ENCODE measurements at places on chromosomes 1 and 21. TPM values are rescaled to one million over a fixed set of nuclear protein-coding genes. Genes with fewer than 3 reads are reported as not detected.

RYR2 gene
- total RNA-seq: 0.19 TPM

NPHS2 gene
- not detected for total RNA-seq

SPOCD1 gene
- 0.74 TPM for total RNA-seq

OPN3 gene
- total RNA-seq: 11.6 TPM

ZNF436 gene
- 8.8 TPM for total RNA-seq

SEMA6C gene
- 4.3 TPM for total RNA-seq

FHAD1 gene
- total RNA-seq: not detected

NRDC gene
- 226 TPM for total RNA-seq

KHDC4 gene
- 98.7 TPM for total RNA-seq

DNA sequence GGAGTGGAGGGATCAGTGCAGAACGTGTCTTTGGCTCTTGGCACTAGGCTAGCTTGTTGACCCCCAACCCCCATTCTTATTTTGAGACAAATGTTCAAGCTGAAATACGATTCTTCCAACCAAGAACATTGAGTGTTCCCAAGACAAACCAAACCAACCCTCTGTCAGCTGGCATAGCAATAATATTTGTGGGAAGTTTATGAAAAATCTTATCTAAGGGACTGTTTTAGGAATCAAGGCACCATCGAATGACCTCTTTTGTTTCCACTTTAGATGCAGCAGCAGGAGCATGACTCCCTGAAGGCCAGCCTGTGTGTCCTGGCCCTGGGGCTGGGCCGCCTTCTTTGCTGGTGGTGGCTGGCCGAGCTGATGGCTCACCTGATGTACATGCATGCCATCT is 89.2 kb downstream of the HHAT start:
- no peak for DNase-seq

GRCh38 chr1:160747717-160748116 is 8.7 kb downstream of the SLAMF7 start:
- DNase-seq: no peak

- no peak for DNase-seq
These were observed 228.2 kb upstream of the PROX1 start for GRCh38 chr1:213759359-213760181.

DNA sequence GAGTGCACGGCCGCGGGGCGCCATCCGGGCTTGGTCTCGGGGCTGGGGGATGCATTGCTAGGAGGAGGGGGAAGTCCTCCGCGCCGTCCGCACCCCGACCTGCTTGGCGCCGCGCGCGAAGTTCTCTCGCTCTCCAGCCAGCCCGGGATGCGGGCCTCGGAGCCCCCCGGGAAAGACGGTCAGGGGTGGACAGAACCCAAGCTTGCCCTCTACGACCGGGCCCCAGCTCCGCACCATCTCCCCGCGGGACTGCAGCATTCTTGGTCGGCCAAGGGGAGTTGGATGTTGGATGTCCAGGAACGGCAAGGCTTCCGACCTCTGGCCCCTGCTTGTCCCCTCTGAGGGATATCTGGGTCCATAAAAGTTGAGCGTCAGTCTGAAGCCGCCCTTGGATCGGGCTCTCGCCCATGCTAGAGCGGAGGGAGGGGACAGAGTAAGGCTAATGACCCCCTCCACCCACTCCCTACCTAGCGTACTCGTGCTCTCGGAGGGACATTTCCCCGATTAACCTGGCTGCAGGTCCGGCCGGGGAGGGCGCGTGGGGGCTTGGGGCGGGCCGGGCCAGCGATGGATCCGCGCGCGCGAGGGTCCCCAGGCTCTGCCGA is 522 bp downstream of the DISP3 start:
- no peak for DNase-seq

- DNase-seq: peak; percentile 87
These were observed at the start of gene METTL25B for GRCh38 chr1:156727926-156728598. TSS of gene METTL25B (plus strand) at chr1:156728469. CDS start at chr1:156729105, 636 bp downstream.

DNA sequence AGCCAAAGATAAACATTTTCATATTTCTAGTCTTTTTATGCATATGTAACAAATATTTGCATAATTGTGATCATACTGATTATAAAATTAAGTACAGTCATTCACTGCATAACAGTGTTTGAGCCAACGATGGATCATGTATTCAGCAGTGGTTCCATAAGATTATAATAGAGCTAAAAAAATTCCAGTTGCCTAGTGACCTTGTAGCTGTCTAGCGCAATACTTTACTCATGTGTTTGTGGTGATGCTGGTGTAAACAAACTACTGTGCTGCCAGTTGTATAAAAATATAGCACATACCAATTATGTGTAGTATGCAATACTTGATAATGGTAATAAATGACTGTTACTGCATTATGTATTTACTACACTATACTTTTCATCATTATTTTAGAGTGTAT is 2.1 kb upstream of the S100A10 start:
- no peak for DNase-seq

DNA sequence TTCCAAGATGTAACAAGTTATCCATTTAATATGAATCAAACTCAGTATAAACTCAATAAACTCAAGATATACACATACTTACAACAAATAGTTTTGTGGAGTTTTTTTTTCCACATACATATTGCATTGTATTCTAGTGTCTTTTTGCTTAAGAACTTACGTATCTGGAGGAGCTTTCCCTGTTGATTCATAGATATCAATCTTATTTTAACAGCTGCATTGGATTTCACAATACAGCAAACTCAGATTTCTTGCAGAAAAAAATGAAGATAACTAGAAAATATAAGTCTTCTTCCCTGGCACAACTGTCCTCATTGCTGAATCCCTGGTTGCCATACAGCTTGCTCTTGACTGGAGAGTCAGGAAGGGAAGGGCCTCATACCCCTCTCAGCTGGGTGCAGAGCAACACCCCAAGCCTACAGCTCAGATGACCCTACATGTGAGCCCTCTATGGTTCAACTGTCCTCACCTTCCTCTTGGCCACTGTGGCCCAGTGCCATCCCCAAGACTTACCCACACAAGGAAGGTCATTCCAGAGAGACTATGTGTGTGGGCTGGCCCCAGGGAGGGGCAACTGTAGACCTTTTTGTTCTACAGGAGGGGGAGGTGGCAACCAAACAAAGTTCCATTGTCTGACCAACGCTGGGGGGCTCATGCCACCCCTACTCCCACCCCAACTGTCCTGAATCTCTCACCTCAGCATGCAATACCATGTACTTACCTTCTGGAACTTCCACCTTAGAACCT is 1.7 kb downstream of the MPZ start:
- no peak for DNase-seq

- DNase-seq: no peak
These were observed 92.3 kb upstream of the ESRRG start for GRCh38 chr1:216815260-216816131.

DNA sequence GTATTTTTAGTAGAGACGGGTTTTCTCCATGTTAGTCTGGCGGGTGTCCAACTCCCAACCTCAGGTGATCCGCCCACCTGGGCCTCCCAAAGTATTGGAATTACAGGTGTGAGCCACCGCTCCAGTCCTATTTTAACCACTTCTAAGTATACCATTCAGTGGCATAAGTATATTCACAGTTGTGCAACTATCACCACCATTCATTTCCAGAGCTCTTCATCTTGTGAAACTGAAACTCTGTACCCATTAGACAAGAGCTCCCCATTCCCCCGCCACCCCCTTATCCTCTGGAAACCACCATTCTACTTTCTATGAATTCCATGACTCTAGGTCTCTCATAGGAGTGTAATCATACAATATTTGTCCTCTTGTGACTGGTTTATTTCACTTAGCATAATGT is 40.2 kb upstream of the CAMTA1 start:
- DNase-seq: peak; percentile 27

DNA sequence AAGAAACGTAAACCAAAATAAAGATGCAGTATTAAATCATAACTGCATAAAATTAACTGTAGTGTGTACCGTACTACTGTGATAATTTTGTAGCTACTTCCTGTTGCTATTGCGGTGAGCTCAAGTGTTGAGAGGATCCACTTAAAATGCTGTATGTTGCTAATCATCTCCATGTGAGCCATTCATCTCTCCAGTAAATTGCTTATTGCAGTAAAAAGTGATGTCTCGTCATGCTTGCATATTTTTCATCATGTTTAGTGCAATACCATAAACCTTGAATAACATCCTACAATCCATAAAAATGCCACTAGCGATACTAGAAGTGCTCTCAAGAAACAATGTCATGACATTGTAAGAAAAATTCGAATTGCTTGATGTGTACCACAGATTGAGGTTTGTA is 66.3 kb downstream of the RAVER2 start:
- no peak for DNase-seq
